ENCODE measurements at places on chromosomes 7 and 10.

DNA sequence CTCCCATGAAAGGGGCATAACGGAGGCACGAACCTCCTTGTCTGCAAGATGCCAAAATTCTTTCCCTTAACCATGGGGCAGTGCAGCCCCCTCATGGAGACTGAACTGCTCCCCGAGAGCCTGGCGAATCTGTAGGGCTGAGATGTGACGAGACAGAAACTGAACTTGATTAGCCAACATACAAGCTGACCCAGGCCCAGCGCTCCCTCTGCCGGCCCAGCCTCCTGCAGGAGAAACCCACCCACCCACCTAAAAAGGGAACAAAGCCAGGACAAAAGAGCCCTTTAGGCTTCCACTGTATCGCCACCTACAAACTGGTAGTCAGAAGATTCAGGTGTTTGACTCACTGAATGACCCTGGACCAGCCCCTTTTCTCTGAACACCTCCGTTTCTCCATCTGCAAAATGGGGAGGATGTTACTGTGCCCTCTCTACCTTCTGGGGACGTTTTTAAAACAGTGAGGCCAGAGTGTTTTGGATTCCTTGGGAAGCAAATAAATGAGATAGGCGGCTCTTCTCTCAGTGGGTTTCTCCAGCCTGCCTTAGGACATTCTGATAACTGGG is 58.4 kb downstream of the C10orf105 start:
- no peak overlapping the region for H3K27ac ChIP-seq
- H3K36me3 ChIP-seq = no peaks in the 10 kb centered on the region
- no peak overlapping the region for H3K4me3 ChIP-seq
- DNase-seq = no peak
- H3K4me1 ChIP-seq = no peaks in the 10 kb centered on the region

GRCh38 chr7:151837285-151838042 is 39.5 kb downstream of the PRKAG2 start:
- no peaks in the 10 kb centered on the region for H3K36me3 ChIP-seq
- no peak overlapping the region for H3K27ac ChIP-seq
- DNase-seq = no peak
- no peak overlapping the region for H3K4me3 ChIP-seq
- no peaks in the 10 kb centered on the region for H3K27me3 ChIP-seq
- no peaks in the 10 kb centered on the region for H3K4me1 ChIP-seq

DNA sequence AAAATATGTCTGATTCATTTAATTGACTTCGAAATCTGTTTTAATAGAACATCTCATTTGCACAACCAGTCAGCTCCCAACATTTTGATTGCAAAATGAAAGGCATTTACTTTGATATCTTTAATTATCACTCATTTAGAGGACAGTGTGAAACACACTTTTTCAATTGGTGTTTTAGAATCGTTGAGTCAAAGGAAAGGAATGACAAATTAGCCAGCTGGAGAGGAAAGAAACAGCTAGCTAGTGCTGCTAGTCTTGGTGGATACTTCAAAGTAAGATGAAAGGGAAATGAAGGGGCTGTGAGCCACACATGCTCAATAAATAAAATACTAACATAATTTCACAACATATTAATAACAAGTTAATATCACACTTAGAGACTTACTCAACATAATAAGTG is 570.2 kb downstream of the PHTF2 start:
- DNase-seq = no peak
- no peaks in the 10 kb centered on the region for H3K27me3 ChIP-seq
- no peak overlapping the region for H3K4me3 ChIP-seq

DNA sequence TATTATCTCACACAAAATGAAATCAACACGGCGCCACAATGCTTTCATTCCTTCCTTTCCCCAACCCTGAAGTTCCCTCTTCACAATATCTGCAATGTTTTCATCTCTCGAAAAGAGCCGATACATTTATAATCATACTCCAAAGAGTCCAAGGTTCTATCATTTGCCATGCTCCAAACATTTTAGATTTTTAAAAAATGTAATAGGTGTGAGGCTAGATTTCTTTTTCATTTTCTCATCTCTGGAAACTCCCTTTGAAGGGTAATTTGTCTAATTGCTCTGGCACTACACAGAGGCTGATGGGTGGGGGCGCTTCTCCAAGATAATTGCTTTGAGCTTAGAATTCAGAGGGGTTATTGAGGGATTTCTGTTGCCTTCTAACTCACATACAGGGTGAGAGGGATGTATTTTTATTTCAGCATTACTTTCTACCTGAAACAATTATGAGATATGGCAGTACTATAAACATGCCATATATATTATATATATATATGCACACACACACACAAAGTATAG is 4.9 kb downstream of the DLX5 start:
- no peaks in the 10 kb centered on the region for H3K4me1 ChIP-seq
- no peak overlapping the region for H3K4me3 ChIP-seq
- DNase-seq = no peak
- no peaks in the 10 kb centered on the region for H3K36me3 ChIP-seq
- H3K27ac ChIP-seq = no peak overlapping the region

GRCh38 chr7:40983111-40983510 is 719.8 kb downstream of the INHBA start:
- H3K4me3 ChIP-seq = no peak overlapping the region
- no peaks in the 10 kb centered on the region for H3K27me3 ChIP-seq
- no peak overlapping the region for H3K27ac ChIP-seq
- H3K4me1 ChIP-seq = no peaks in the 10 kb centered on the region
- no peak for DNase-seq

Data from ascending aorta (tissue), 2 donors.